ENCODE measurements at places on chromosomes 7 and 10. TPM values are rescaled to one million over a fixed set of nuclear protein-coding genes. Genes with fewer than 3 reads are reported as not detected.

The CTAGE8 gene
- 5.4 TPM for polyA plus RNA-seq

DNA sequence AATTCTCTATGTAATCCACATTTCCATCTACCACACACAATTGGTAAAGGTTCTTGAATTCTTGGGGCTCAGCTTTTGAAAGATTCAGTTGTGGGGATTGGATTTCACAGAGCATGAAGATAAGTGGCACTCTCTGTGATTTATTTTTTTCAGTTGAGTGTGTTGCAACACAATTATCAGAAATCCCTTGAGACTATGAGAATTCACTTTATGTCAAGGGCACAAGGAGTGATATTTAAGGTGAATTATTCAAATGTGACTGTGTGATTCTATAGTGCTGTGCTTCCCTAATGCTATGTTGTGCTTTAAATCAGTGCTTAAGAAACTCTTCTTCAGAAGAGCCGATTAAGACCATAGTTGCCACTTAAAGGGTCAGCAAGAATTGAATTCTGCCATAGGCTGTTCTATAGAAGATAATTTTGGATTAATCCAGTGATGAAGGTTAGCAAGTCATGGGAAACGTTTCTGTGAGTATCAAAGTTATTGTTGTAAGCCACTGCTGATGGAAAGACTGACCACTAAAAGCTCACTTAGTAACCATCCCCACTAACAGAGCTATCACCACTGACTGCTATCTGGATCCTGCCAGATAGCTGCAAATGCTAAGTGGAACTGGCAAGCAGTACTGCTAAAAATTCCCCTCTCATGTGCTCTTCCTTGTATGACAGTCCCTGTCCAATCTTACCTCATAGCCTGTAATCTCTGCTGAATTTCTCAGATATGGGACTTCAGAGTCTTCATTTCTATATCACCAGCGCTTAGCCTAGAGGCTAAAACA lies 134.0 kb upstream of the SEMA3D start:
- no peak for DNase-seq

GRCh38 chr7:25894002-25894901 lies 257.7 kb upstream of the NFE2L3 start:
- peak; percentile 40 for DNase-seq

DNA sequence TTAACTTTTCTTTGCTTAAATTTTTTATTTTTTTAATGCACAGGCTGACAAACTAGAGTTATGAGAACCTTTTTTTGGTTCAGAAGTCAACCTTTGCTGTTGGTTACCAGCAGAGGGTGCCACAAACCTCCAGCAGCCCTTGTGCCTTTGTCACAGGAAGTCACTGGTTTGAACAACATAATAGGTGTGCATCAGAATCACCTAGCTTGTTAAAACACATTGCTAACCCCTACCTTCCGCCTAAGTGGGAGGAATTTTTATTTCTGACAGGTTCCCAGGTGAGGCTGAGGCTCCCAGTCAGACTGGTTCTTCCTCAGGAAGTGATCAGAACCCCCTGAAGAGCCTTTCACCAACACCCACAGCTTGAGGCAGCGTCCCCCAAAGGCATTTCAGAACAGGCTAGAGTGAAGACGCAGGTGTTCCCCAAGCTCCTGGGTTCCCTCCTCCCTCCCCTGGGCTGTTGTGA lies 22.6 kb upstream of the VDAC2 start:
- DNase-seq: no peak

GRCh38 chr10:129350690-129351089 lies 116.4 kb upstream of the MGMT start:
- DNase-seq: no peak

- DNase-seq: no peak
These were observed 78.4 kb downstream of the CYP26A1 start for GRCh38 chr10:93152136-93152535.

The MYL7 gene
- polyA plus RNA-seq: not detected

GRCh38 chr7:25675789-25676474 lies 447.6 kb upstream of the NPVF start:
- DNase-seq: no peak

The NAMPT gene
- 16.5 TPM for polyA plus RNA-seq

DNA sequence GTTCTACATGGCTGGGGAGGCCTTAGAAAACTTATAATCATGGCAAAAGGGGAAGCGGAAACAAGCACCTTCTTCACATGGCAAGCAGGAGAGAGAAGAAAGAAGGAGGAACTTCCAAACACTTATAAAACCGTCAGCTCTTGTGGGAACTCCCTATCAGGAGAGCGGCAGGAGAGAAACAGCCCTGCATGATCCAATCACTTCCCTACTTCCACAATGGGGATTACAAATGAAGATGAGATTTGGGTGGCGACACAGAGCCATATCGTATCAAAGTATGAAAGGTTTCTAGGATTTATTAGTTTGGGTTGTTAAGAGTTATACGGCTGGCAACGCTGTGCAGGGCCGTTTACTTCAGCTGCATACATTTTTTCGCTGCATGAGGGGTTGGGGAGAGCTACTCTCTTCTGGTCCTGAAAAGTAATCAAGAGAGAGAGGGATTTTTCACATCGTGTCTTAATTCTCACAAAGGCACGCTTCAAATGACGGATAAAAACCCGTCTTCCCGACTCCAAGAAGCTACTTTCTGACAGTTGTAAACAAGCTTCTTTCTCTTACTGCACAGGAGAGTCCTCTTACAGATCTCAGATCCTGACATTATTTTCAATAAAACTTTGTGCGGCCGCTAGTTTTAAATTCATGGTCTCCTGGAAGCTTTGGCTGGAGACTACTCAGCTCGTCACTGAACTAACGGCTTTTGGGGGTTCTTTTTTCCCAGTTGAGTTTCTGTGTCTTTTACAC lies 751 bp upstream of the GTPBP10 start:
- no peak for DNase-seq

The CYP2W1 gene
- polyA plus RNA-seq: 0.17 TPM

The FIGNL1 gene
- 2.4 TPM for polyA plus RNA-seq

DNA sequence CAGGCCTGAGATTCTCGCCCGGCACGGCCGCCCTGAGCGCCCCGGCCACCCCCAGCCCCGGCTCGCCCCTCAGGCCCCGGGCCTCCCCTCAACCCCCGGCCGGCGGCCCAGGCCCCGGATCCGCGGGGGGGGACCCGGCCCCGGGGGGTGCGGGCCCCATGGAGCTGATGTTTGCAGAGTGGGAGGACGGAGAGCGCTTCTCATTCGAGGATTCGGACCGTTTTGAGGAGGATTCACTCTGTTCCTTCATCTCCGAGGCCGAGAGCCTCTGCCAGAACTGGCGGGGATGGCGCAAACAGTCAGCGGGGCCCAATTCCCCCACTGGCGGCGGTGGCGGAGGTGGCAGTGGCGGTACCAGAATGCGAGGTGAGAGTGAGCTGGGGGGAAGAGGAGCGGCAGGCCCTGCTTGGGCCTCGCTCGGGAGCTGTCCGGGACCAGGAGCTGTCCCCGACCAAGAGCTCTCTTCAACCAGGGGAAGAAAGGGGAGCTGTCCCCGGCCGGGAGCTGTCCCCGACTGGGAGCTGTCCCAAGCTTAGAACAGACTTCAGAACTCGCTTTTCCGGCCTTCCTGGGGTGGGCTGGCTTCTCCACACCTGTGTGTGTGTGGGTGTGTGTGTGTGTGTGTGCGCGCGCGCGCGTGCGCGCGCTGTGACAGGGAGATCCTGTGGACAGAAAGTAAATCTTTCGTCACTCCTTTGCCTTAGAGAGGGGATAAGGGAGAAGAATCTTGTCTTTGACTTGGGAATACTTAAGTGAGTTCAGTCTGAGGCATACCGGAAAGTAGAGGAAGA lies 510 bp downstream of the ZSWIM8 start:
- DNase-seq: peak; percentile 54

The CAMK2B gene
- 3.2 TPM for polyA plus RNA-seq

DNA sequence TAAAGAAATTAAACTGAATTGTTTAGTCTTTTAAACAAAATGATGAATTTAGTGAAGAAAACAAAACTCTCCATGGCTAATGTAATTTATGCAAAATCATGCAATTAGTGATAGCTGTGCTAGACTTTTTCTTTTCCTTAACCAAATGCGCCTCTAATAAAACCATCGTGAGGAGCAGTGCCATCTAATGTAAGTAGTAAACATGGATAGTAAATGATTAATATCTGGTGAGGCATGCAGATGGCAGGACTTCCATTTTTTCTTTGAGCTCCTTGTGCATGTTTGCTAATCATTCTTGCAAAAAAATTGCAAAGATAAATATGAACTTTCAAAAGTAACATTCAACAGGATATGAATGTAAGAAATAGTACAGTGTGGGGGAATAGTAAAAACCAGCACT lies 2.3 kb downstream of the INSYN2A start:
- DNase-seq: no peak

The TWIST1 gene
- polyA plus RNA-seq: 1.7 TPM

The MSMB gene
- not detected for polyA plus RNA-seq

DNA sequence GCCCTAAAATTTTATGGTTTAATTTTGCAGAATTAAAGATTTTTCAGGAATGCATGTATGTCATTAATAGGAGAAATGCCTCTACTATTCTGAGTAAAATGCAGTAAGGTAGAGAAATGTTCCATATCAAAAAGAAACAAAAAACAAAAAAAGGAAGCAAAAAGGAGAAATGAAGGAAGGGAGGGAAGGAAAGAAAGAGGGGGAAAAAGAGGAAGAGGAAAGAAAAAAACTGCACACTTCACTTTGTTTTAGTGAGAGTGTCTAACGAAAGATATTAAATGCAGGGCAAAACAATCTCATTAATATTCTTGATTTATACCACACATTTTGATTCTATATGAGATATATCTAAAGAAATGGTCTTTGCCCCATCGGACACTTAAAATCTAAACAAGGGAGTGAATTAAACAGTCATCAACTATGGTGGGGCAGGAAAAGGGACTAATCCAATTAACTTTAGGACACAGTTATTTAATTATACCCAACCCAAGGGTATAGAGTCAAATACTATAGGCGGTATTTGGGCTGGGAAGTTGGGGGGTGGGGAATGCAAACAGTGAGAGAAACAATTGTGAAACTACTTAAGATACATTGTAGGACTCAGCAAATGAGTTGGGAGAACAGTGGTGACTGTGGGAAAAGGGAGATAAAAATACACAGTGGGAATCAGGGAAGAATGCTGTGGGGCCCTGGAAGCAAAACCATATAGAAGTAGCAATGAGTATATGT lies 27.0 kb downstream of the IMMP2L start:
- no peak for DNase-seq

GRCh38 chr7:78125884-78126283 lies 327.3 kb downstream of the PHTF2 start:
- DNase-seq: no peak

DNA sequence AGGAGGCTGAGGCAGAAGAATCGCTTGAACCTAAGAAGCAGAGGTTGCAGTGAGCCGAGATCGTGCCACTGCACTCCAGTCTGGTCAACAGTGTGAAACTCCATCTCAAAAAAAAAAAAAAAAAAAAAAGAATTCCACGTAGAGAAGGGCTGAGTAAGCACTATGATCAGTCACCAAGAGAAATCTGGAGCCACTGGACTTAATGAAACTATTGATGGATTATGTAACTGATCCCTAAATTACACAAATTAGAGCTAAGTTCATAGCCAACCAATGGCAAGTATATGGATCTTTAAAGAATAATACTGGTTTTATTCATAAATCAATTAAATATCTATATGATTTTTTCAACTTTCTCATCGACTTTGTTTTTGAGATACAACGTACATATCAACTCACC lies 72.2 kb upstream of the ABLIM1 start:
- no peak for DNase-seq

DNA sequence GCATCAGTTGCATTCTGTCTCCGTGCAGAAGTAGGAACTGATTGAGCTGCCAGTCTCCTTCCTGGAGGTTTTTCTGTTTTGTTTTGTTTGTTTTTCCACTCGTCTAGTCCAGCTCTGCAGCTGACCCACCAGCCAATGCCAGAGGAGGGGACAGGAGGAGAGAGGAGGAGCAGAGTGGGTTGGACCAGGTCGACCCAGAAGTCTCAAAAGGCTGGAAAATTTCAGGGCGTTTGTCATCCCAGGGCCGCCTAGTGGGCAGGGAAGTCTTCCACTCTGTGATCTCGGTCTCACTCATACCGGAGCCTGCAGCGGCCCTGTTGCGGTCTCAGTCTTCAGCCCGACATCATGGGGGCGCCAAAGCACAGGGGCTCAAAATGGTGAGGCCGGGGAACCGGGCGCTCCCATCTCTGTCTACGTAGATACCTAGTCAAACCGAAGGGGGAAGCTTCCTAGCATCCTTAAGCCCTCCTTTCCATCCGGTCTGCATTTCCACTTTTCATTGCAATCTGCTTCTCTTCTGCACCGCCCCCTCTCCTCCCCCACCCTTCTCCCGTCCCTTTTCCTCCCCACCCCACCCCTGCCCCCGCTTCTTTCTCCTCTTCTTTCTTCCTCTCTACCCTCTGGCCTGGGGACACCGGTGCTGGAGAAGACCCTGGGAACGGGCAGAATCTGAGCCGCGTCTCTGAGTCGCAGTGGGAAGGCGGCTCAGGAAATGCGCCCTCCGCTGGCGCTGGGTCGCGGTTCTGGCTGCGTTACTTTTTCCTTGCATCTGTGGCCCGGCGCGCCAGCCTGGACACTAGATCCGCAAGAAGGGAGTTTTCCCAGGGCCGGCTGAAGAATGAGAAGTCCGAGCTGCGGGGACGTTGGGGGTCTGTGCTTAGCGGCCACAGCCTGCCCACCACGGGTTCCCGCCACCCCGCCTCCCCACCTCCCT lies 16.2 kb upstream of the PAX2 start:
- peak; percentile 90 for DNase-seq

GRCh38 chr10:72702868-72703581 lies 11.1 kb downstream of the MCU start:
- no peak for DNase-seq

DNA sequence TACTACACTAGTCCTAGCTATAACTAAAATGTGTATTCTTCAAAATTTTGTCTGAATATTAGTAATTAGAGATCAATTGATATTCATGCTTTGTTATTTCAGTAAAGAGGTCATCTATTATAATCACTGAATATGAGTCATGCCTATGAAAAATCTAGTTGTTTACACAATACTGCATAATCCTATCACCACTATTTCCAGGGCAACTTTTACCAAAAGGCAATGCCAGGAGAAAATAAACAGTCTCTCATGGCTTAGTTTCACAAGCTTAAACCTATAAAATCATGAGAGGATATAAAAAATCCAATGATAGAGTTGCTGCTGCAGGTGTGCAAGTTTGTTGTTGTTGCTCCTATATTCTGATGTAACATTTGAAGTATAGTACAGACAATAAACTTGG lies 149.9 kb upstream of the COL1A2 start:
- no peak for DNase-seq

The TET1 gene
- 0.22 TPM for polyA plus RNA-seq

- DNase-seq: no peak
These were observed 2.5 kb downstream of the POP7 start for GRCh38 chr7:100708395-100708794.

The LIPJ gene
- polyA plus RNA-seq: not detected

Measured in kidney (tissue), 22 donors.